Spleen (tissue), 13 donors: ENCODE measurements at places on chromosomes 16 and 17. TPM values are rescaled to one million over a fixed set of nuclear protein-coding genes. Genes with fewer than 3 reads are reported as not detected.

- no peak overlapping the region for H3K4me3 ChIP-seq
- no peak overlapping the region for H3K27ac ChIP-seq
- no peak for DNase-seq
- peaks cover 3% of the 10 kb centered on the region for H3K4me1 ChIP-seq
- peaks cover 40% of the 10 kb centered on the region for H3K27me3 ChIP-seq
These were observed 57.9 kb downstream of the RTN4RL1 start for GRCh38 chr17:1967213-1967612.

DNA sequence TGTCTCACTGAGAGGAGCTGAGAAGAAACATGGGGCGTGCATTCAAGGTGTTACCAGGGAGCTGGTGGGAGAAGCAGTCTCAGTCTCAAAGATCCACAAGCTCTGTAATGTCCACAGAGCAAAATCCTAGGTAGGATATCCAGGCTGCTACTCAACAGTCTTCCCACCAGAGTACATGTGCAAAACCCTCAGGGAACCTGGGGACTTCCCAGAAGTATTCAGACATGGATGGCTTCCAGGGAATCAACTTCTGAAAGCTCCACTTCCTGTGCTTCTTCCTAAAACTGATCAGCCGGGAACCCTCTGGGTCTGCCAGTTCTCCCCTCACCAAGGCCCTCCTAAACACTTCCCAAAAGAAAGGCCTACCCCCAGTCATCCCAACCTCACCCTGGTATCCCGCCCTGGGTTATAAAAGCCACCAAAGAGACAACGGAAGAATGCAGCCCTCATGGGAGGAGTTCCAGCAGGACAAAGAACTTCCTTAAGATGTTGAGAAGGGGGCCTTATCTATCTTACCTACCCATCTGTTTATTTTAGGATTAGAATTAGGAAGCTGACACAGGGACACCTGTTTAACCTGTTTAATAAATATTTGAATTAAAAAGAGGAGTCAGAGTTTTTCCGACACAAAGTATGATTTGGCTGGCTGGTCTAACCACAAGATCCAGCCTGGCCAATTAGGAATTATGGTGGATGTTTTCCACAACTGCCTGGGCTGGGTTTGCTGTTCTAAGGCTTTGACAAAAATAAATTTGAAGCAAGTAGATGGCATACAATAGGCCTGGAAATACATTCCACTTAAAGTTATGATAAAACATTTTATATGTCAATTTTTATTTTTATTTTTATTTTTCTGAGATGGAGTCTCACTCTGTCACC lies 37.0 kb downstream of the CUEDC1 start:
- no peaks in the 10 kb centered on the region for H3K27me3 ChIP-seq
- H3K4me1 ChIP-seq, result peaks cover 10% of the 10 kb centered on the region
- DNase-seq, result no peak
- no peak overlapping the region for H3K27ac ChIP-seq
- H3K36me3 ChIP-seq, result no peaks in the 10 kb centered on the region

GLIS2 gene
- polyA plus RNA-seq, result 2.5 TPM

DNA sequence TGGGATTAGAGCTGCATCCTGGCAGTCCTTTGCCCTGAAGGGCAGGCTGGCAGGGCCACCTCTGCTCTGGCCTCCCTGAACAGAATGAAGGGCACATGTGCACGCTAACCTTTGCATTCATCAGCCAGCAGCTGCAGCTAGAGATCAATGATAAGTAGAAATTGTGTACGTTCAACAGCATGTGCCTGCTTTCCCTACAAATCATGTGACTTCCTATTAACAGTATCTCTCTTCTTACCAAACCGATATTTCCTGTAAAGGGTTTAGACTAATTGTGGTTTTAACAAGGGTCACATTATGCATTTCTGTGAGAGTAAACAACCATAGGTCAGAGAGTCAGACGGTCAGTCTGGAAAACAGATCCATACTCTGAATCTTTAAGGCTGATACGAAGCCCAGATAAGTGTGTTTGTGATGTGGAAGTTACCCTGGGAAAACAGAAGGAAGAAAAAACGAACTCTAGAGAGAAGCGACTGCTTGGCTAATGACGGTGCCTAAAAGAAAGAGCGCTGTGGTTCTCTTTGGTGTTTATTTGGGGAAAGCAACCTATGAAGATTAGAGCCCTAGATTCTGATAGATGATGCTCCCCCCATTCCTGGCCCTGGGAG lies 219.4 kb downstream of the MAF start:
- H3K27ac ChIP-seq, result peak overlapping the region; percentile 62
- no peaks in the 10 kb centered on the region for H3K27me3 ChIP-seq
- H3K4me3 ChIP-seq, result peak overlapping the region; percentile 8
- no peaks in the 10 kb centered on the region for H3K36me3 ChIP-seq
- no peak for DNase-seq
- peaks cover 17% of the 10 kb centered on the region for H3K4me1 ChIP-seq
